ENCODE measurements at places on chromosomes 5 and 9. TPM values are rescaled to one million over a fixed set of nuclear protein-coding genes. Genes with fewer than 3 reads are reported as not detected.
A peak's percentile ranks its signal among the peaks of the same experiment; 100 is the strongest.

DNA sequence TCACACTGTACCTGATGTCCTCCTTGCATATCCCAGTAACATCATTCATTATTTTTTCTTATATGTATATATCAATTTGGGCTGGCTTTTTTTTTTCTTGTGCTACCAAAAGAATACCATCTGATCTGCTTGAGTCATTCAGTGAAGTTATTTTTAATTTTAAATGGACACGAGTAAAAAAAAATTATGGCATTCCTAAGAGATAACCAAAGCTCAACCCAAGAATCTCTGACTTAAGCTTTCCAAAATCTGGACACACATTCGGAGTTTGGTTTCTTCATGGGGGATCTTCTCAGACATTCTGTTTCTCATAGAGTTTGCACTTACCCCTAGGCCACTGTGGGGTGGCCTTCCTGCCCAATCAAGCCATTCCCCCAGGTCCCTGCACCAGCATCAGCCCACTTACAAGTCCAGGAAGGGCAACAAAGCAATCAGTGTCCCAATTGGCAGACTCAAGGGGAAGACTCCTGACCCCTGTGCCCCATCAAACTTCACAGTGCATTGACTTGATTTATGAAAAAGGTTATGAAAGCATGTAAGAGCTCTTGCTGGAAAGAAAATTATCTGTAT, 49.2 kb upstream of the SPDL1 start:
- DNase-seq = no peak

DNA sequence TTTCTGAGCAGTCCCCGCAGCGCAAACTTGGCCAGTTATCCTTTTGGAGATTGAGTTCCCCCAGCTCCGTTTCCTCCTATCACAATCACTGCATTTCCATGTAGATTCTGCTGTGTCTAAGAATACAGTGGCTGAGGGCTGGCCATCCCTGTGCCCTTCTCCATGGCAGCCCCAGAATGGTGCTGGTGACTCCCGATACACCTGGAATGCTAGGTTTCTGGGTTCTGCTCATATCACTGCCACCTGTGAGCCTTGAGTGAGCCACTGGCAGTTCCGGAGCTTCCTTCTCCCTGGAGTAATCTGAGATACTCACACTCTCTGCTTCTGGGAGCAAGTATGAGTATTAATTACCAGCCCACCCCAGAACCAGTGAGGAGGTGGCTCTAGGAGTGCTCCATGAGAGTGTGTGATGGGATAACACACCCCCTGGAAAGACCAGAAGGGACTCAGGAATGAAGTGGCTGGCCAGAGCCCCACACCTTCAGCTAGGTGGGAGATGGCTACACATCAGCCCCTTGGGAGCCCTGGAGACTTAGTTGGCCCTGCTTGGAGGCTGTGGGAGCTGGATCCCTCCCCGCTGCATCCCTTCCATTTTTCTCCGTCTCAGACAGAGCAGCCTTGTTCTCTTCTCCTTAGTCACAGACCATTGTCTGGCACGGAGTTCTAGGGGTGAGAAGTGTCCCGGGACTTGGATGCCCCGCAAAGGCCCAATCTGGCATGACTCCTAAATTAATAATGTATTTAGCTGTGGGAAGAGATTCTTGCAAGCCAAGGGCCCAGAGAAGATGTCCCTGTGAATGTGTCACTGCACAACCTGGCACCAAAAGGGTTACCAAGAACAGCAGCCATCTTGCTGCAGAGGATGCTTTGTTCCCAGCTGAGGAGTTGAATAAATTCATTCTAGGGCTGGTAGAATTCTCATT, 4.9 kb downstream of the PCDHGC5 start:
- no peak for DNase-seq

Gene HMGCS1
- total RNA-seq = 97.5 TPM

- DNase-seq = no peak
Measured at GRCh38 chr5:137221943-137222342, 277.2 kb downstream of the SPOCK1 start.

DNA sequence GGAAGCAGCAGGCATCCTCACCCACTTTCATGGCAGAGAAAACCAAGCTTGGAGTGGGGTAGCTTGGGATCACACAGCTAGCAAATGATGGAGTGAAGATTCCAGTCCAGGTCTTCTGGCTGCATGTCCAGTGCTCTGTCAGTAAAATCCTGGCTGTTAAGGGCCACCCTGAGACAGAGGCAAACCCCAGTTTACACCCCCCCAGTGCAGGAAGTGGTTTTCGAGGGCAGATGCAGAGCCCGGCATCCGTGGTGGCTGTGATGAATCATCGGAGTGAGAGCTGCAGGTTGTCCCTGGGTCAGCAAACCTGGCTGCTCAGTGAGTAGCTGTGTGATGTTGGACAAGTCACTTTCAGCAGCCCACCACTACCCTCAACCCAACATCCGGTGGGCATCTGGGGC, 115.4 kb downstream of the RGS3 start:
- DNase-seq = peak; percentile 56

Gene SPINK7
- total RNA-seq = not detected

Gene MCC
- total RNA-seq = 2.2 TPM

Gene CA9
- total RNA-seq = not detected

DNA sequence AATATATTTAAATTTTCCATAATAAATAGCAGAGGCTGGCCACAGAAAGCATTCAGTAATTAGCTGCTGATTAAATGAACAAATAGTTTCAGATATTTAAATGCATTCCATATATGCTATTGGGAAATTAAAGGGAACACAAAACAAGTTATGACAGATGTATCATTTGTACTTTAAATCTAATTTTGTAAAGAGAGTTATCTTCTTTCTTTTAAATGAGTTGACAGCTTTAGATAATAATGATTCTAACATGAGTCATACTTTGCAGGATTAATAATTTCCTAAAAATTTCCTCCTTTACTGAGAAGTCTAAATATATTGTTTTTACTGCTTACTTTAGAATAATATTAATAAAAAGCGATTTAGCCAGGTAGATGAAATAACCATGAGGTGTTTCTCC, 320.1 kb downstream of the ADAMTS6 start:
- no peak for DNase-seq

Gene CMYA5
- 0.23 TPM for total RNA-seq

- no peak for DNase-seq
Measured at GRCh38 chr5:7668161-7668560, 182.8 kb downstream of the CFAP90 start.

GRCh38 chr9:95009459-95009858, 283.0 kb downstream of the AOPEP start:
- DNase-seq = no peak

DNA sequence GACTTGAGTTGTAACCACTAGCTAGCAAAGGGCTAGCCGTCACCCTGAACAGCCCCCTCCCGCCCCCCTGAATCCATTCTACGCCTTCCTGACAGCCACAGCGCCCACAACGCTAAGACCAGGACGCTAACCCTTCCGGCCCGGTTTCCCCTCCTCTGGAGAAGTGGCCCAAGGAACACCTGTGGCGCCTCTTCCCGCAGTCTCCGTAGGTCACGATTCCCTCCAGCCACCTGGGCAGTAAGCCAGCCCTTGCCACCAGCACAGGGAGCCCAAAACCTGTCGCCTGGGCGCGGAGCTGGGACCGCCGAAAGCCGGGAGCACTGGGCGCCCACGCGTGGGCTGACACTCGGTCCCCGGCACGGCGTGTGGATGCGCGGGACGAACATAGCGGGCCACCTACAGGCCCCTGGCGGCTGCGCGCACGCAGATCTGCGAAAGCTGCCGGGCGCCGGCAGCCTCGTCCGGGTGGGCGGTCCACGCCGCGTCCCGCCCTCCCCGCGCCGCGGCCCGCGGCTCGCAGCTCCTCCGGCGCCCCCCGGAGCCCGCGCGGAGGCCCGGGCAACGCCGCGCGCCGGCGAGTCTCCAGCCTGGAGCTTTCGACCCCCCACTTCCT, 596 bp downstream of the IRF1 start:
- DNase-seq = peak; percentile 39

Gene F2RL1
- 1.1 TPM for total RNA-seq

Gene LRRTM2
- 0.10 TPM for total RNA-seq

Gene TLX3
- total RNA-seq = not detected

DNA sequence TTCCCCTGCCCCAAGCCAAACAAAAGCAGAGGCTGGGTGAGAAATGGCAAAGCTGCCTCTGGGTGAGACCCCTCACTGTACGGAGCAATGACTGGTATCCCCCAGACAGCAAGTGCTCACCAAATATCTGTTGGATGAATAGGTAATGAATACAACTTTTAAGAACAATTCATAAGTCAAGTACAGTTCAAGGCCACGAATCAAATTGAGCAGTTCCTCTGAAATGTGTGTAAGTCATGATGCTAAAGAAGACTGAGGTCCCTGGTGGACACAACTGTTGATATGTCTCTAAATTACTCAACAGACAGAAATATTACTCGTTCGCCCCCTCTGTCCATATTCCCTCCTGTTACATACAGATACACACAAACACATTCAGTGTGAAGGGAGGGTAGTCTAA, 160.7 kb downstream of the GLIS3 start:
- DNase-seq = no peak

DNA sequence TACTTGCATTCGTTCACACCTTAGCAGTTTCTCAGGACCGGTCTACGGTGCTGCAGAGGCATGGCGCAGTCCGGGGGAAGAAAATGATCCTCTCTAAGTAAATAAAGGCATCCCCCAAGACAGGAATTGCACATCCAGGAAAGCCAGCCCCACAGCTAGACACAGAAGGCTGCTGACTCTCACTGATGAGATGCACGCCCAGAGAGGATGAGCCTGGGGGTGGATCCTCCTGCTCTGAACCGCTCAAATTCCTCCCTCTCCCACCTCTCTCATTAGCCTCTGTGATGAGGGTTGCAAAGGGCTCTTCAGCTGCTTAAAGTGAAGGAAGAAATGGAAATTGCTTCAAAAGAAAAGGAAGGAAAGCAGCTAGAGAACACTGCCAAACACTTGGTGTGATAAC, 132.4 kb downstream of the TTLL11 start:
- DNase-seq = no peak

DNA sequence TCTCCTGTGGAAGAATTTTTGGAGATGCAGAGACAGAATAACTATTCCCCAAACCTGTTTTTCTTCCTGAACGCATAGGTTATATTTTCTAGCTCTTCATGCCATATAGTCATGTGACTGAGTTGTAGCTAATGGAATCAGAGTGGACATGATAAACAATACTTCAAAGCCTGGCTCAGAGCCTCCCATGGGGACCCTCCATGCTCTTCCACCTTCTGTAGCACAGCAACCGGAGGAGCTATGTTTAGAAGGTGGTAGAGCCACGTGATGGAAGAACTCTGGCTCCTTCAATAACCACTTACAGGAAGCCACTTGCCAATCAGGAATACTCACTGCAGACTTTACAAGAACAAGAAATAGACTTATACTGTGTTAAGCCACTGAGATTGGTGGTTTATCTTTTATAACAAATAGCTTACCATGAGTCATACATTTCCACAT, 39.2 kb downstream of the NADK2 start:
- no peak for DNase-seq

Gene TMEM252
- not detected for total RNA-seq

DNA sequence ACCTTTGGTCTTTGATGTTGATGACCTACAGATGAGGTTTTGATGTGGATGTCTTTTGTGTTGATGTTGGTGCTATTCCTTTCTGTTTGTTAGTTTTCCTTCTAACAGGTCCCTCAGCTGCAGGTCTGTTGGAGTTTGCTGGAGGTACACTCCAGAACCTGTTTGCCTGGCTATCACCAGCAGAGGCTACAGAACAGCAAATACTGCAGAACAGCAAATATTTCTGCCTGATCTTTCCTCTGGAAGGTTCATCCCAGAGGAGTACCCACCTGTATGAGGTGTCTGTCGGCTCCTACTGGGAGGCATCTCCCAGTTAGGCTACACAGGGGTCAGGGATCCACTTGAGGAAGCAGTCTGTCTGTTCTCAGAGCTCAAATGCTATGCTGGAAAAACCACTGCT, 694.5 kb upstream of the CDH6 start:
- DNase-seq = no peak

Gene SNCAIP
- not detected for total RNA-seq

Gene SPINK6
- not detected for total RNA-seq

Gene PKD2L2
- not detected for total RNA-seq

DNA sequence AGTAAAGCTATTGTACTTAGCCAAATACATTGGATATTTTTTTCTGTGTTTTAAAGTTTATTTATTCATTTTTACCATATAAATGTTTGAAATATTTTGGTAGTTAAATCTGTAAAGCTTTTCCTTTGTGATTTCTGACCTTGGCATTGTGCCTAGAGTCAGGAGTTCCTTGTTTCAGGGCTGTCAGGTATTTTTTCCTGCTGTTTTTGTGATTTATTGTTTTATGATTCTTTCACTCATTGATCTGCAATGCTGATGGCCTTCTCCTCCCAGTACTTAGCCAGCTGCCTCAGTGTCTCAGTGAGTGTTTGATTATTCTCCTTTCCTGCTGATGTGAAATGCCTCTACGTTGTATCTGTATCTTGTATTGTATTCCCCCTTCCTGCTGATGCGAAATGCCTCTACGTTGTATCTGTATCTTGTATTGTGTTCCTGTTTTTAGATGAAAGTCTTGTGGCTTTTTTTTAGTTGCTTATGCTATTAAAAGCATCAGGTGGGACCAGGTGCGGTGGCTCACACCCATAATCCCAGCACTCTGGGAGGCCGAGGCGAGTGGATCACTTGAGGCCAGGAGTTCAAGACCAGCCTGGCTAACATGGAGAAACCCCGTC, 61.0 kb downstream of the EHMT1 start:
- DNase-seq = no peak

DNA sequence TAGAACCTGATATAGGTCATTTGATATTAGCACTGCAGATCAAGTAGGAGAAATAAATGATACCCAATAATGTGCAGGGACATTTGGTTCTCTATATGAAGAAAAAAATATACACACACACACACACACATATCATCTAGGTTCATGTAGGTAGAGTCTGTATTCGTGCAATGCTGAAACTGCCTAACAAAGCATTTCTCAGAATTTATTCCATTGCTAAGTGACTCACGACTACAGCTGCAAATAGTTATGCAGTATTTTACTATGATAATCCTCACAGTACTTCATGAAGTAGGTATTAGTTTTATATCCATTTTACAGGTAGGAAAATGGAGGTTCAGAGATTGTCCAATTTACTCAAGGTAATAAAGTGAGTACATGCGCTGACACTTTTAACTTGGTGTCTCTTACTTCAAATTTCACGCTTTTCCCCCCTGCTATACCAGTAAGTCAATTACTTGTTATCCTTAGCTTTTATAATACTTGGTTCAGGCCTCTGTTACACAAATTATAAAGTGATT, 2.4 kb downstream of the GIN1 start:
- no peak for DNase-seq

GRCh38 chr5:9707732-9708462, 77.7 kb upstream of the TAS2R1 start:
- no peak for DNase-seq

DNA sequence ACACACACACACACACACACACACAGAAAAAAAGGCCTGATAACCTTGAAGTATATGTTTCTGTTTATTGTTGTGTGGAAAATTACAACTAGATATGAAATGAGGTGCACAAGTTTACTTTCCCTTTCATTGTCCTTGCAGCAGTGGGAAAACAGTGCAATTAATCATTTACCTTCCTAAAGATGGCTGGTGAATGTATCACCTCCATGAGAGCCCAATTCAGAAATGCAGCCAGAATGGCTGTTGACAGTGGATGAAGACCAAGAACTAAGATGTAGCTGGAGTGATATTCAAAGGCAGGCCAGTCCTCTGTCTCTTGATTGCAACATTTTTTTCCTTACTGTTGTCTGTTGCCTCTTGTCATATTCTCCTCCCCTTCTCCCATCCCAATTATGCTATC, 49.6 kb upstream of the EIF4EBP3 start:
- no peak for DNase-seq

Gene DMRT2
- total RNA-seq = not detected
